Adrenal gland (tissue), 19 donors: ENCODE measurements at places on chromosomes 3 and 15. TPM values are rescaled to one million over a fixed set of nuclear protein-coding genes. Genes with fewer than 3 reads are reported as not detected.

The DAPK2 gene
- polyA plus RNA-seq, result 6.4 TPM

The PCLAF gene
- polyA plus RNA-seq, result 4.3 TPM

DNA sequence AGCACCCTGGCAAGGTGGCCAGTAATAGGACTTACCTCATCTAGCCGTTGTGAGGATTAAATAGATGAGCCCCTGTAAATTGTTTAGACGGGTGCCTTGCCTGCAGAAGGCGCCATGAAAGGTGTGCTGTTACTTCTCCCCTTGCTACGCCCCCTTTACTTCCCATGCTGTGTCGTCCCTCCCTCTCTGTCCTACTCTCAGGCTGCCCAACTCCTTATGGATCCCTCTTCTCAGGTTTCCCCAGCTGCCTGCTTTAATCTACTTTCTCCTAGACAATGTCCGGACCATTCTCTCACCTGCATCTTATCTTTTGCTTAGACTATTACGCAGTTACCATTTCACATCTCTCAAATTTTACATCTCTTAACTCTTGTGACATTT, 1.7 kb upstream of the FBXW12 start:
- no peak for DNase-seq
- no peaks in the 10 kb centered on the region for H3K27me3 ChIP-seq
- H3K27ac ChIP-seq, result no peak overlapping the region

GRCh38 chr15:50883903-50884302, 24.6 kb upstream of the AP4E1 start:
- no peaks in the 10 kb centered on the region for H3K4me1 ChIP-seq
- no peaks in the 10 kb centered on the region for H3K36me3 ChIP-seq
- peak; percentile 13 for DNase-seq
- no peaks in the 10 kb centered on the region for H3K27me3 ChIP-seq

GRCh38 chr3:14156201-14156600, 22.2 kb downstream of the XPC start:
- H3K27me3 ChIP-seq, result no peaks in the 10 kb centered on the region
- peaks cover 9% of the 10 kb centered on the region for H3K4me1 ChIP-seq
- H3K36me3 ChIP-seq, result peaks cover 83% of the 10 kb centered on the region
- H3K27ac ChIP-seq, result no peak overlapping the region
- no peak for DNase-seq

DNA sequence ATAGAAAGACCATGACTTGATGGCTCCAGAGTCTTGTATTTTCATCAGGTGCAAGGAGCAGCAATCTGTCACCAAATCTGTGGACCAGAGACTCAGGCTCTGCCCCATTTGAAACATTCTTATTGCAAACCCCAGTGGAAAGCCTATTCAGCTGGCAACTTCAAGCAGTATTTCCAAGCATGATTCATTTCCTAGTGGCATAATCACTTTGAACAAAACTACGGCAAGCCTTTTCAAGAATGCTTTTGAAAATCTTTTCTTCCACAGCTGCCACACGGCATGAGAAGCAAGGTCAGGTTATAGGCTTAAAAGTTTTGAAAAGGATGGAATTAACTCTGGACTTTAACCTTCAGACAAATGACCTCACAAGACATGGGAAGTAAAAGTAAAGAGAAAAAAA, 122.0 kb upstream of the BFSP2 start:
- H3K4me3 ChIP-seq, result no peak overlapping the region
- H3K4me1 ChIP-seq, result no peaks in the 10 kb centered on the region
- no peaks in the 10 kb centered on the region for H3K36me3 ChIP-seq
- peak; percentile 26 for DNase-seq

DNA sequence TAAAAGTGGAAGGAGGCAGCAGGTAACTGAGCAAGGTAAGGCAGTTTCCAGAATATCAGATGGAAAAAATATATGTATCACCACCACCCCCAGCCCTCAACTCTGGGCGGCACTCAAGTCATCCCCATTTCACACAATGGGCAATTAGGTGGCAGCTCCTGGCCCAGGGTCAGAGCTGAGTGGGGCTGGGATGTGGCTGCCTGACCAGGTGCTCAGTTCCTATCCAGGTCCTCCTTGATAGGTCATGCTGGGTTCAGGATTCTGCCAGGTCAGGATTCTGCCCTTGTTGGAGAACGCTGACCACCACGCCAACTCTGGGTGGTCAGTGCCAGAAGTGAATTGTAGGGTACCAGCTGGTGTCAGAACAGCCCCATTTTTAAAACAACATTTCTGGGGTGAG, 29.5 kb downstream of the RAB6B start:
- no peaks in the 10 kb centered on the region for H3K36me3 ChIP-seq
- no peak overlapping the region for H3K27ac ChIP-seq
- no peaks in the 10 kb centered on the region for H3K27me3 ChIP-seq
- H3K4me1 ChIP-seq, result peaks cover 5% of the 10 kb centered on the region
- H3K4me3 ChIP-seq, result no peak overlapping the region
- no peak for DNase-seq

DNA sequence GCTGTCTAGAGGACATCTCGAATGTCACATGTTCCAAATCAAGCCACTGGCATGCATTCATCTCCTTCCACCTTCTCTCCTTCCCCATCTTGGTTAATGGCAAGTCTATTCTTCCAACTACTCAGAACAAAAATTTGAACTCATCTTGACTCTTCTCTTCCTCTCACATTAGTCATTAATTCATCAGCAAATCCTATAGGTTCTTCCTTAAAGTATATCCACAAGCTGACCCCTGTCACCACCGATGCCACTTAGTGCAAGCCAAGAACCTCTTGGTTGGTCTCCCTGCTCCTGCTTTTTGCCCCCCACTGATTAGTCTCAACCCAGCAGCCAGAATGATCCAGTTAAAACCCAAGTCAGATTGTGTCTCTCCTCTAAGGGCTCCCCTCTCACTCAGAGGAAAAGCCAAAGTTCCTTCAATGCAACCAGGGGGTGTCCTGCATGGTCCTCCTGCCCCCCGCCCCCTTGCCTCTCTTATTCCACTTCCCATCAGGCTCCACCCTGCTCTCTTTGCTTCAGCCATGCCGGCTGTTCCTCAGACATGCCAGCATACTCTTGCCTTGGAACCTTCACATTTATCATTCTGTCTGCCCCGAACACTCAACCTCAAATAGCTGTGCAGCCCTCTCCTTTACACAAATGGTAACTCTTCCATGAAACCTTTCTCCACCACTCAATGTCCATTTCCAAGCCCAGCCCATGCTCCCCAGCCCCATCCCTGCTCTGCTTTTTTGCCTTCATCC, 1.0 kb upstream of the GALNT15 start:
- H3K27me3 ChIP-seq, result no peaks in the 10 kb centered on the region
- no peak for DNase-seq
- no peak overlapping the region for H3K27ac ChIP-seq
- H3K36me3 ChIP-seq, result no peaks in the 10 kb centered on the region
- H3K4me1 ChIP-seq, result no peaks in the 10 kb centered on the region
